ENCODE measurements at places on chromosomes 3 and 15. TPM values are rescaled to one million over a fixed set of nuclear protein-coding genes. Genes with fewer than 3 reads are reported as not detected.
A peak's percentile ranks its signal among the peaks of the same experiment; 100 is the strongest.

- DNase-seq, result no peak
These were observed 270.1 kb downstream of the PDCD6IP start for GRCh38 chr3:34068505-34068904.

GRCh38 chr3:46882377-46883053, 5.0 kb downstream of the PTH1R start:
- peak; percentile 24 for DNase-seq

- no peak for DNase-seq
These were observed 56.3 kb upstream of the SEC13 start for GRCh38 chr3:10377148-10377725.

GRCh38 chr15:94070356-94071295, 160.7 kb upstream of the MCTP2 start:
- peak; percentile 98 for DNase-seq

GRCh38 chr3:190807719-190808375, 54.6 kb downstream of the GMNC start:
- no peak for DNase-seq

DNA sequence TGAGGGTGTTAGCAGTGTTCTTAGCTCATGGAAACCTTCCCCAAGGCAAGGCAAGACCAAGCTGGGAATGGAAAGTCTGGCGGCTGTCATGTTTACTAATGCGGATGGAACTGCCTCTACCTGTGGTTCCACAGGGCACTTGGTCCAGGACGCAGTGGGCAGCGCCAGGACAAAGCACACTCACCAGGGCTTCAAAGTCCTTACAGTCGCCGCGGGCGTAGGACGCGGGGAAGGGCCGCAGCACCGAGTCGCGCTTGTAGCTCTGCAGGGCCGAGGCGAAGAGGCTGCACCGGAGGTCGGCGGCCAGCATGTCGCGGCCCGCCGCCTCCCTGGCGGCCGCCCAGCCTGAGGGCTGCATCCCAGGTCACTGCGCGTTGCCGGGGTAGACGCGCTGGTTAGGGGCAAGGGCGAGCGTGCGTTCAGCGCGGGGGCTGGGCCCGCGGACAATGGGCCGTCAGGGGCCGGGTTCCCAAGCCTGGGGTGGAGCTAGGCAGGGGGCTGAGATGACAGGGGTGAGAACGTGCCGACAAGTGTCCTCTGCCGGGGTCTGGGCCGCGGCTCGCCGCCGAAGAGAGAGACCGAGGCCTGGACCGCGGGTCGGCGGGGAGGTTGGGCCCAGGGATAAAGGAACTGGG, 497 bp downstream of the PARP16 start:
- peak; percentile 49 for DNase-seq

RBP2 gene
- total RNA-seq, result not detected

All from RPMI7951 (cell line).